ENCODE measurements at places on chromosomes 2 and 18.

DNA sequence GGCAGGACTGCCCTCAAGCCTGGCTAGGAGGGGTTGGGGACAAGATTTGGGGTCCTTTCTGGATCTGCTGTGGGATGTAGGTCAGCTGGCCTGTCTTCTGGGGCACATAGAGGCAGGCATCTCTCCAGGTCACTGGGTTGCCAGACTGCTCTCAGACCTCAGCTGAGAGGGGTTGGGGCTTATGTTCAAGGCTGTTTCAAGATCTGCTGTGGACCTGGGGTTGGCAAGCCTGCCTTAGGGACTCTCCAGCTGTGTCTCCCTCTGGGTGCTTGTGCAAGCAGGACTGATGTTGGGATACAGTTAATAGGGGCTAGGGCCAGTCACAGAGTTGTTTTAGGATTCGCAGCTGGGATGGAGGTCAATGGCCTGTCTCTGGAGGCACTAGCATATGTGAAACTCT lies 363.0 kb upstream of the ST6GAL2 start:
- no peak for DNase-seq

- no peak for DNase-seq
Observed at GRCh38 chr2:25400576-25401216, 59.0 kb upstream of the DNMT3A start.

DNA sequence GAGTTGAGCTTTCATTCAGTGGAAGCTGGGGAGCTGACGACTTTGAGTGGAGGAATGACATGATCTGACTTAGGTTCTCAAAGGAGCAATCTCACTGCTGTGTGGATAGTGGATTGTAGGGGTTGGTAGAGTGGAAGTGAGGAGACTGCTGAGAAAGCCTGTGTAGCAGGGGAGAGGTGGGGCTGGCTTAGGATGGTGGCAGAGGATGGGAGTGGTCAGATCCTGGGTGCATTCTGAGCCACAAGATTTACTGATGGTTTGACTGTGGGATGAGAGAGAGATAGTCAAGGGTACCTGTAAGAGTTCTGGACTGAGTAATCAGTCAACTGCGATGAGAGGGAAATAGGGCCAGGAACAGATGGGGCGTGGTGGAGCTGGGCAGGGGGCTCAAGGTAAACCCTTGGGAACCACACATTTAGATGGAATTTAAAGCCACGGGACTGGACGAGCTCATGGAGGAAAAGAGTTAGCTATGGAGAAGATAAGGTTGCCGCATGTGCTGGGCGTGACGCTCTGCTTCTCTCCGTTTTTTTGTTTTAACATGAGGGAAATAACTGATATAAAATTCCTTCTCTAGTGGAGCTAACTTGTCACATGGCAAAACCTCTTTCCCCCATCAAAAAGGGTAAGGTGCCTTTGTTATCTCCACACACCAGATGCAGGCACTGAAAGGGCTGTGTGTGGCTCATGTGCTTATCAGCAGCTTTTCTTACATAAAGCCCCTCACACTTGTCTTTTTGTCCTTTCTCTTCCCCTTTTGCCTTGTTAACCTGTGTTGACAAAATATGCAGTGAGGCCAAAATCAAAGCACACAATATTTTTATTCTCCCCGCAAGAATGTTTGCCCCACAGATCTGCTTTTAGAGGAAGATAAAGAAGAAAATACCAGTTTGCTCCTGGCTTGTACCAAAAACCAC lies 379.8 kb downstream of the TSN start:
- DNase-seq = no peak

- no peak for DNase-seq
Observed at GRCh38 chr2:118146315-118147283, 58.3 kb downstream of the INSIG2 start.

DNA sequence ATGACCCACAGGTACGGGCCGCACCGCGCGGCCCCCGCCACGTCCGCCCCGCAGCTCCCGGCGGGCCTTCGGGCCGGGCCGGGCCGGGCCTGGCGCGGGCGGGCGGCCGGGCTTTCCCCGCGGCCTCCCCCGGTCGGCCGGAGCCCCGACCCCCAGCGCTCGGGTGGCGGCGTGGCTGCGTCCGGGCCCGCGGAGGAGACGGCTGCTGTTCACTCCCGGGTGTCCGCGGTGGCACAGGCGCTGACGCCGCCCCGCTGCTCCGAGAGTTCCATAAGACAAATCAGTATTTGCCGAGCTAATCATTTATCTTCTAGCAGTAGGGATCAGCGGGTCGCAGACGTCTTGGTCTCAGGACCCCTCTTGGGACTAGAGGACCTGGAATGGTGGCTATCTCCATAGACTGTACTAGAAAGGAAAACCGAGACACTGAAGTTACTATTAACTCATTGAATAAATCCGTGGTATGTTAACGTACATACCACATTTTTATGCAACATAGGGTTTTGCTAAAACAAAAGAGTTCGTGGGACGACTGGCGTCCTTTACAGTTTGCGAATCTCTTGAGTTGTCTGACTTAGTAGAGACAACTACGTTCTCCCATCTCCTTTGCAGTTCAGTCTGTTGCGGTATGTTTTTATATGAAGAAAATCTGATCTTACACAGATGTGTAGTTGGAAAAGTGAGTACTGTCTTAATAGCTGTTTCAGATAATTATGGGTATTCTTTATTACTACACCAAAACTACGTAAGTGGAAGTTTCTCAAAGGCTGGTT lies 500 bp downstream of the LIMS1 start:
- no peak for DNase-seq

DNA sequence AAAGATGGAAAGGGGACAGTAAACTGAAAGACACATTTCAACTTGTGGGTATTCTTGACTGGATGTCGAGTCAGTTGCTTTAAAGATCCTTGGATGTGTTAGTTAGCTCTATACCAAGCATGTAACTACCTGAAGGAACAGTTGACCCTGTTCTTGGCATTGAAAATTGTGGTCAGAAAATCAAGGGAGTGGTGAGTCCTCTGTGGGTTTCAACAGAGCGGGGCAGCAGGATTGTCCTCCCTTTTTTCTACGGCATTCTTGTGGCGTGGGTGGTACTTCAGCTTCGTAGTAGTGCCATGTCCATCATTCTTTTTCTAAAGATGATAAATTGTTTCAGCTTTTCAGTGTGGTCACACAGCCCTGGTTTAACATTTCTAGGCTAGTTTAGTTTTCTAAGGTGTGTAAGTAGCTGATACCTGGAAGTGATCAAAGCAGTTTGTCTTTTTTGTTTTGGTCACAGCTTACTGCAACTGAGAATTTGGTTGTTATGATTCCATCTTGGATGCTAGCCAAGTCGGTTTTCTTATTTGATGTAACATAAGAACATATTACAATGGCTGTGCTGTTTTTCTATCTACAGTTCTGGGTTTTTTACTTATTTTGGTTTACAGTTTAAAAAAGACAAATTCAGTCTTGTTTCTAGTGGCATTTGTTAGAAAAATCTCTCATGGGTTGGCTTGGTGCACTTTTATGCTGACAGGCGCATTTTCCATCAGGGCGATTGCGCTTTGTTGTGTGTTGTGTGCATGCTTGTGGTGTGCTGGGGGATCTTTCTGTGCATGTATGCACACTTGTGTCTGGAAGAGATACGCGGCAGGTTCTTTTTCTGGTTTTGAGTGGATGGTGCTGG lies 84.7 kb downstream of the ZNF407 start:
- DNase-seq = no peak

DNA sequence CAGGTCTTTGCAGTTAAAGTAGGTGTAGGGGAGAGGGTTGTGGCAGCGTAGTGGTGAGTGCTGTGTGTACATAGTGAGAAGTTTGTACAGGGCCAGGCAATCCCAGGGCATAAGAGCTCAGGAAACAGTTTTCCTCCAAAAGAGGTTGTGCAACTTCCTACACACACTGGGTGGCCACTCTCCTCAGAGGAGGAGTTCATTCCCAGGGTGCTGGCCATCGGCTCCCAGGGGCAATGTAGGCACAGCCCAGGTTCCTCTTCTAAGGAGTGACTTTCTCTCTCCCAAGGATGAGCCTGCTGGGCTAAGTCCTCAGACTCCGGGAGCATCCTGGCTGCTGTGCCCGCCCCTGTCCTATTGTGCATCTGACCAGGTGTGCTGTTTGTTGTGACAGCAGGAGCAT lies 3.0 kb downstream of the ACOXL start:
- DNase-seq = no peak

DNA sequence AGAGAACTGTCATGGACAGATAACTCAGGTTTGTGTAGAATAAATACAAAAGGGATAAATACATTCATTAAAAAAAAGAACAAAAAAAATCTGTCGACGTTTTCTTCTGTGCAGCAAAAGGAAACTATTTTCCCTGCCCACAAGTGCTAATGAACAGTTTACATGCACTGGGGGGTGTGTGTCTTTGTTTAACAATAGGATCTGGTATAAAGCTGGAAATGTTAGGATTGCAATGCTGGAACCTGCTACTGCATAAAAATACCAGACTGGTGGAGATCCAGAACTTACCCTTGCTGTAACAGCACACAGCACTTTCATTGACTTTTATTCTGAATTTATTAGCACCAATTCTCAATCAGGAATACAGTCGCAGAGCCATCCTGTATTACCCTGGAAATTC lies 84.6 kb upstream of the THOC1 start:
- no peak for DNase-seq

DNA sequence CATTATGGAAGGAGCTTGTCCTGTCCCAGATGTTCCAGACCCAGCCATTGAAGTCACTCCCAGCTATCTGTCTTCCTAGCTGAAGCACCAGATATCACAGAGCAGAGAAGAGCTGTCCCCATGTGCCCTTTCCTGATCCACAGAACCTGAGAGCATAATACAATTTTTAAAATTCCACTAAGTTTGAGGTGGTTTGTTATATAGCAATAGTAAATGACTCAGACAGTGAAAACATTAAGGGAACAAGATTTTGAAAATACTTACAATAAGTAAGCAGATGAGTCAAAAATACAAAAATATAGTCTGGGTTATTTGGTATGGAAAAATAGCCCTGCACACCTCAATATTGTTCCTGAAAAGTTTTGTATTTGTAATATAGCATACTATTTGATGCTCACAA lies 85.8 kb upstream of the GLS start:
- no peak for DNase-seq

DNA sequence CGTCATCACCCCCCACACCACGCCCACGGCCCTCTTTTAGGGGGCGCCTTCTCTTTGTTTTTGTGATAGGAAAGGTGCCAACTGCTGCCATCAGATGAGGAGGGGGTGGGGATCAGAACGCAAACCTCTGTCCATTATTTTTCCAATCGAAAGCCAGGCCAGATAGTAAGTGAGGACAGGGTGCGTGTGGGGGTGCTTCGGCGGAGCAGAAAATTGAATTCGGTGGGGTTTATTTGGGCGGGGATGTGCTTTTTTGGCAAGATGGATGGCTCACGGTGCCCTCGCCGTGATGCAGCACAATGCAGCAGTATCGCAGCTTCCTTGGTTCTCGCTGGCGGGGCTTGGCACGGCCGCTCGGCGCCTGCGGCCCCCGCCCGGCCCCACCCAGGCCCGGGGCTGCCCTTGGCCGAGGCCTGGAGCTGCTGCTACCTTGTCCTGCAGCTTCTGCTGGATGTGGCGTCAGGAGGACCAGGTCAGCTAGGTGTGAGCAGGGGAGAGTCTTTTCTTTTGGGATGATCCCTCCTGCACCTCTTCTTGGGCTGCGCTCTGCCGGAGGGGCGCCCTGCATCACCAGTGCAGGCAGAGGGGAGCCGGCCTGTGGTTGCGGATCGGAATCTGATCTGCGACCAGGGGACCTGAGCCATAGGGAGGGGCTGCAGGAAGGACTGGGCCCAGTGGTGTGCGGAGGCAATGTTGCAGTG lies 1.3 kb downstream of the SPTBN1 start:
- no peak for DNase-seq

- no peak for DNase-seq
Observed at GRCh38 chr2:181374781-181375675, 82.2 kb upstream of the ITGA4 start.

DNA sequence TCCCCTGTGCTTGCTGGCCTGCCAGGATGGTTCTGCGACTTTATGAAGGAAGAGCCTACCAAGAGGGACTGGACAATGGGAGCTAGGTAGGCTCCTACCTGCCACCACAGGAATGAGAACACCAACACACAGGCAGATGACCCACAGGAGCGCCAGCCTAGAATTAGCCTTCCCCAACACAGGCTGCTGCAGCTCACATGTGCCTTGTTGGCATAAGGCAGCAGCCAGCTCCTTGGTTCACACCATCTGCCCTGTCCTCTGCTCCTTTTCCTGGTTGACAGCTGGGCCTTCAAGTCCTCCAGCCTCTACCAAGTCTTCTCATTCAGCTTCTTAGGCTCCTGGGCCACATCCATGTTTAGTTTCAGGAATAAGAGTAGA lies 705.4 kb upstream of the RAB6C start:
- no peak for DNase-seq

GRCh38 chr18:74171910-74172606 lies 23.7 kb downstream of the TIMM21 start:
- no peak for DNase-seq

DNA sequence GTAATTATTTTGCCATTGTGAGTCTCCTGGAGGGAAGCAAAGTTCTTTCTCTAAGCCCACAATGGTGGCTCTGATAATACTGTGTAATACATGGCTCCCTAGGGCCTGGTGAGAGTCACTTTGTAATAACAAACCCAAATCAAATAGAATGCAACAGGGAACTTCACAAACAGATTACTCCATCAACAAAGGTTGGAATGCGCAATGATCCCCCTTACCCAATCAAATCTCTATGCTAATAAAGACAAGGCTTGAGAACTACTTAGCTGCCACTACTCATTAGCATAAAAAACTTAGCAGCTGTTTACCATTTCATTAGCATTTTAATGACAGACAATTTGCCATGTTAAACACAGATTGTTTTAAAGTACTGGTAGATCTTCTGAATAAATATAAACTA lies 285.6 kb upstream of the SESTD1 start:
- no peak for DNase-seq
